ENCODE measurements at places on chromosomes 4 and X. TPM values are rescaled to one million over a fixed set of nuclear protein-coding genes. Genes with fewer than 3 reads are reported as not detected.

Gene MAGEA1
- not detected for total RNA-seq

- DNase-seq: no peak
These were observed 325.0 kb downstream of the RAB28 start for GRCh38 chr4:13159041-13159620.

- peak; percentile 63 for DNase-seq
These were observed 77.4 kb downstream of the HPRT1 start for GRCh38 chrX:134537179-134537955.

DNA sequence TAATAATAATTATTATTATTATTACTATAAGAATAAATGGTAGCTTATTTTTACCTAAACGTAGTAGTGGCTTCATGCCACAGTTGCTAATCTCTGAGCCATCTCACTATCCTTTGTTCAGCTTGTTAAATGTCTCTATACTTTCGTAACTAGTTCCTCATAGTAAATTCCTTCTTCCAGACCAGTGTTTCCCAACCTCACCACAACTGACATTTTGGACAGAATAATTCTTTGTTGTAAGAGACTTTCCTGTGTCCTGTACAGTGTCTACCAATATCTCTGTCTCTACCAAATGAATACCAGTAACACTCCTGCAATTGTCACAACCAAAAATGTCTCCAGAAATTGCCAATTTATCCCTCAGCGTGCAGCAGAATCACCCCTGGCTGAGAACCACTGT, 1040.9 kb downstream of the DMD start:
- DNase-seq: no peak

DNA sequence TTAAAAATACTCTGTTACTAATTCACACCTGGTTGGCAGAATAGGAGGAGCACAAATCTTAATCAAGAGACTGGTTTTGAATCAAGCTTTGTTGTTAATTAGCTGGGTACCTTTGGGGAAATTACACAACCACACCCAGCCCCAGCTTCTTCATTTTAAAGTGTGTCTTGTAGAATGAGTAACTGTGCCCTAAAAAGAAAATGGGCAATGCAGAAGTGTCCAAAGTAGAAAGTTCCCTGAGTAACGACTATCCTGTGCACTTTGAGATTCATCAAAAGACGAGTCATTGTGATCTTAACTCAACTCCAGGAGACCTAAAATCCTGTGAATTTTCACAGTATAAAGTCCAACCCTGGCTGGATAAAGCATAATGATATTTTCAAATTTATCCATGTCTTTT, 792.3 kb upstream of the HS3ST1 start:
- no peak for DNase-seq
